Ovary (tissue), 10 donors: ENCODE measurements at places on chromosomes 3 and 15. TPM values are rescaled to one million over a fixed set of nuclear protein-coding genes. Genes with fewer than 3 reads are reported as not detected.

Gene TMCO5A
- not detected for total RNA-seq

Gene HESX1
- total RNA-seq, result 0.23 TPM

Gene ITPKA
- 0.59 TPM for total RNA-seq

Gene DNAH1
- 7.8 TPM for total RNA-seq

GRCh38 chr15:56608993-56609392 lies 124.3 kb downstream of the ZNF280D start:
- no peak for DNase-seq
- no peaks in the 10 kb centered on the region for H3K4me1 ChIP-seq

GRCh38 chr15:70262591-70263274 lies 165.0 kb upstream of the TLE3 start:
- H3K27ac ChIP-seq, result no peak overlapping the region
- no peak for DNase-seq
- H3K4me3 ChIP-seq, result no peak overlapping the region
- H3K4me1 ChIP-seq, result peaks cover 18% of the 10 kb centered on the region
- H3K27me3 ChIP-seq, result no peaks in the 10 kb centered on the region

DNA sequence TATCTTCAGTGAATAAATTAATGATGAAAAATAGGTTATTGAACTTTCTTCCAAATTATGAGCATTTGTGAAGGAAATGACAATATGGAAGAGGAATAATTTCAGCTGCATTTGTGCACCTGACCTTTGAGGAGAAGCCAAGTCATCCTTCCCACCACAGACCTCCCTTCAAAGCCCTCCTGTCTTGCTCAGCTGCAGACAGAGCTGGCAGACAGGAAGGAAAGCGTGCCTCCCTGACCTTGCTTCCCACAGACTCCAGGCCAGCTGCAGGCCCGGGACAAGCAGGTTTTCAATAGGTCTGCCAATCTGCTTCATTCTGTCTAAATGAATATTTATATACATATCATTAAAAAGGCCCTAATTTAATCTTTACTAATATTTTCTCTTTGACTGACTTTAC lies 152.9 kb upstream of the RBMS3 start:
- no peaks in the 10 kb centered on the region for H3K36me3 ChIP-seq
- no peaks in the 10 kb centered on the region for H3K27me3 ChIP-seq
- H3K27ac ChIP-seq, result no peak overlapping the region
- H3K4me1 ChIP-seq, result no peaks in the 10 kb centered on the region

DNA sequence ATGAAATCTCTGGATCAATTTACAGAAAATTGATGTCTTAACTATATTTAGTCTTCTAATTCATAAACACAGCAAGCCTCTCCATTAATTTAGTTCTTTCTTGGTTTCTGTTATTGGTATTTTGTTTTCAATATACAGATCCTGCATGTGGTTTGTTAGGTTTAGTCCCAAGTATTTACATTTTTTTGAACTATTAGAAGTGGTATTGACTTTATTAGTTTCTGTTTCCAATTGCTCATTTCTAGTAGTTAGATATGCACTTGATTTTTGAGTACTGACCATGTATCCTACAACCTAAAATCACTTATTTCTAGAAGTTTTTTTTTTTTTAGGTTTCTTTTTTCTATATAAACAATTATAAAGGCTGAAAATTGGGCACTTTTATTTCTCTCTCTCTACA lies 335.9 kb downstream of the CHST2 start:
- H3K27me3 ChIP-seq, result no peaks in the 10 kb centered on the region
- DNase-seq, result no peak
- H3K27ac ChIP-seq, result no peak overlapping the region
